IPS DF 19.7 (cell line): ENCODE measurements at places on chromosomes 2 and 18.

DNA sequence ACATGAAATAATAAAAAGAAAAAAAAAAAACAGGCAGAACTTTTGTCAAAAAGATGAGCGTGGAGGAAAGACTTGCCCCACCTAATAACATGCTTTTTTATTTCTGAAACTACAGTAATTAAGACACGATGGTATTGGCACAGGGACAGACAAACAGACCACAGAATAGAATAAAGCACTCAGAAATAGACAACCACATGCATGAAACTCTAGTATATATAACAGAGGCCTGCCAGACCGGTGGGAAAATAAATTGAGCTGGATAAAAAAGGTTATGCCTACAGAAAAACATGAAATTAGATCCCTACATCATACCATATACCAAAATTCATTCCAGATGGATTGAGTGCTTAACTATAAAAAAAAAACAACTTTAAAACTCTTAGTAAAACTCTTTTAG lies 163.1 kb downstream of the NRP2 start:
- no peak for DNase-seq

DNA sequence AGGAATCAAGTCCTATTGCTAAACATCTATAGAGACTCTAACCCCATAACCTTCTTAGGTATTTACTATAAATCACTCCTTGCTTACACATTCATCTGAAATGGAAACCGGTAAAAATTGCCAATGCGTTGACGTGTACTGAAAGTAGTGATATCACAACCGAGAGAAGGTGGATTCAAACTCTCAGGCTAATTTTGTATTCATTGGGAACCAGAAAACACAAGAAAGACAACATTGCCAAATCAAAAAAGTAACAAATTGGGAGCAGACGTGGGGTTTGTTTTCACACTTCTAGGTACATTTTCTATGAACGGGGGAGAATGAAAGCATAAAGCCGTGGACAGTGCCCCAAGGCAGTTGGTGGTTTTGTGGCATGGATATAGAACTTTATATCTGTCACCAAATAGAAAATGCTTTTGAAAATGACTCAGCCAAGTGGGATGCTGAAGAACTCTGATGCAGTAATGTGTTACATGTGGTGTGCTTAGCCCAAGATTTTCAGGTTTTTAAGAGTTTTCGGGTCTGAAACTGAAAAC lies 155.1 kb upstream of the RASGRP3 start:
- no peak for DNase-seq

DNA sequence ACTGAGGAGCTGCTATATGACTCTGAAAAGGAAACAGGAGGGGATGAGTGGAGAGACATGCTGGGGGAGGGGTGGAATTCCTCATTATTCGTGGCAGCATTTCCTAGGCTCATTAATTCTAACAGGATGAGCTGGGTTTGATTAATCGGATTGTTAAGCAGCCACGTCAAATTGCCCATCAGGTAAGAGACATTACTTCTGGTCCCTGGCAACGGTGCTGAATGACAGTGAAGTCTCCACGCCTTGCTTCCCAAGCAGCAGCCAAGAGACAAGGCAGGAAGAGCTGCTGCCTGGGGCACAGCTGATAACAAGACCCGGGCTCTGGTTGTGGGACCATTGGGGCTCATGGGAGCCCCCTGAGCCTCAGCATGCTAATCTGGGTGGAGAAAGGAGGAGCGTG lies 86.6 kb downstream of the MARCHF4 start:
- DNase-seq: no peak

- no peak for DNase-seq
Observed at GRCh38 chr2:188517549-188518215, 226.0 kb downstream of the GULP1 start.

DNA sequence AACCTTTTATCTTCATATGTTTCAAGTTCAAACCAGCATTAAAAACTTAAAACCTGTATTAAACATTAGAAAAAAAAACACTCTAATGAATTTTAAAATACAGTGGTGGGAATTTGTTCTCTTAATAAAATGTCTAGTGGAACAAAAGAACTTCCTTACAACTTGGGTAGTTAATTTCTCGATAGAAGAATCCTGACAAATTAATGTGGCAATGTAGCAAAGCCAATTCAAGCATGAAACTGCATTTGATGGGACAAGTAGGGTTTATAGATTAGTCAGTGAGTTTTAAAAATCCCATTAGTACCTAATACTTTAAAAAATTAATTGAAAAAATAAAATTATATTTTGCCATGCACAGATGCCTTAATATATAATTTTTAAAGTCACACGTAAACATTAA lies 59.4 kb downstream of the PDE1A start:
- no peak for DNase-seq

DNA sequence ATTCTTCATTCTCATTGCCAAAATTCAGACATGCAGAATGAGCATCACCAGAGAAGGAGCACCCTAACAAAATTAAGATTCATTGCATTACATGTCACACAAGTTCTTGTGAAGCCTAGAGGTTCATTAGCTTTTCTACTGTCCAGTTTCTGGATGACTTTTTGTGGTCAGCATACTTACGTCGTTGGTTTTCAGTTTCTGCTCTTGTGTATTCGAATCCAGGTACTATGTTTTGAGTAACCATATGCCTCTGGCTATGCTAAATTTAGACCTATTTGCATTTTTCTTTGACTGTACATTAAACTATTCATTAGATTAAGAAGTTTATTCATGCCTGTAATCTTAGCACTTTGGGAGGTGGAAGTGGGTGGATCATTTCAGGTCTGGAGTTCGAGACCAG lies 251.3 kb downstream of the PARD3B start:
- no peak for DNase-seq
